ENCODE measurements at places on chromosomes 3 and 15.

- DNase-seq = no peak
These were observed 113.3 kb upstream of the MBNL1 start for GRCh38 chr3:152155246-152156020.

DNA sequence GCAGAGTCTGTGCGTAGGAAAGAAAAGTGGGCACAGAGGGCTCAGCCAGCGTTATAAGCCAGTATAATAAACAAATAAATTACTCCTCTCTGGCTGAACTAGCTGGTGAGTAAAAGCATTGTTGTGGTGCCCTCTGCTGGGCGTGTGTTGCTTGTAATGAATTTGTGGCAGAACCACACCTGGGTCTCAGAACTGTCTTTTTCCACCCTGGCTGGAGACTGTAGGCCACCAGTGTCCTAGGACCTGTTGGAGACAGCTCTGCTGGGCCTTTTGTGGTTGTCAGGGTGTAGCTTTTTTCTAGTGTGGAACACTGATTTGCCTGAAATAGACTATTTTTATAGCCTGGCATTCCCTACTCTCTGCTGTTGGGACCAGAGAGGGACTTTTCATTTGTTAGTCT, 130.5 kb upstream of the EIF1B start:
- peak; percentile 77 for DNase-seq

DNA sequence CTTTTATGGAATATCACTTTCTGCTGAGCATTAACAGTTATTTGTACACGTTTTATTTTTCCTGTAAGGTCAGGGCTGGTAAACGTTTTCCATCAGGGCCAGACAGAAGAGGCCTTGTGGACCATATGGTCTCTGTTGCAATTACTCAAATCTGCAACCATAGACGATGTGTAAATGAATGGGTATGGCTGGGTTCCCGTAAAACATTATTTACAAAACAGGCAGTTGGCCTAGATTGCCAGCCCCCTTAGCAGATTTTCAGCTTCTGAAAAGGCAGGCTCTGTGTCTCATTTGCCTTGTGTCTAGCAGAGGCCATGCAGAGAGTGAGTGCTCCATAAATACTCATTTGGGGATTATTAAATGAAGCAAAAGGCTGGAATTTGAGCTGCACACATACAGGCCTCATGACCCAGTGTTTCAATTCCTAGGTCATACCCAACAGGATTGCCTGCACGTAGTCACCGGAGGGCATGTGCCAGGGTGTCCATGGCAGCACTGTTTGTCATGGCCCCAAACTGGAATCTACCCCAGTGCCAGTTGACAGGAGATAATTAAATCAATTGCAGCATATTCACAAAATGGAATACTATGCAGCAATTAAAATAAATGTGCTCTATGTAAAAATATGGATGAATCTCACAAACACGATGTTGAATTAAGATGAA, 51.3 kb downstream of the GPD1L start:
- no peak for DNase-seq

GRCh38 chr3:185820973-185821758, 3.7 kb downstream of the IGF2BP2 start:
- DNase-seq = peak; percentile 49

DNA sequence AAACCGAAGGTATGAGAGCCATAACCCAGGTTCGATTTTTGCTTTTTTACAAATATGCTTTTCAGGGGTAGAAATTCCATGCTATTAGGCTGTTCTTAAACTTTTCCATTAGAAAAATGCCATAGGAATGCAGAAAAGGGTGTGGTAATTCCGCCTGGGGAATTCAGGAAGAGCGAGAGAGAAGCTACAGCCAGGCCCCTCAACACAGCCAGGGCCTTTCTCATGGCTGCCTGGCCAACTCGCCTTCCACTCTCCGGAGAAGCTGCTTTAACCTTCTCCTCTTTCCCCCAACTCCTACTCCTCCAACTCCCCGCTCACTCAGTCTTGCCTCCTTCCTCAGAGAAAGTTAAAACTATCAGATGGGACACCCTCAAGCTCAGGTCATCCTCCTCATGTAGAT, 9.1 kb upstream of the TICRR start:
- DNase-seq = peak; percentile 65

- no peak for DNase-seq
These were observed 124.7 kb upstream of the RBMS3 start for GRCh38 chr3:29156086-29156715.

DNA sequence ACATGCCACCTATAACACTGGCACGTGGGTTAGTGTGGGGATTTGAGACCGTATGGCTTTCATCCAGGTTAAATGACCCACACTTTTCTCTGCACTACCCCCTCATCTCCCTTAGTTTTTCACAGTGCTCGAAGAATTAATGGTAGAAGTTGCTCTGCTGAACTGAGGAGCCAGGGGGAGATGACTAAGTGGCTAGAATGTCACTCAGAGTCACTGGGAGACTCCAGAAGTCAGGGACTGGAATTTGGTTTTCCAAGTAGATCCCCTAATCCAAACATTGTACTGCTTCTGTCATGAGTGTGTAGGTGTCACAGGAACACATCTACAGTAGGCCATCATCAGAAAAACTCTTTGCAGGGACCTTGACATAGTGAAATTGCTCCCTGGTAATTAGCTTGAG, 181.0 kb upstream of the RASGRP1 start:
- no peak for DNase-seq

- no peak for DNase-seq
These were observed 11.2 kb upstream of the LIPC start for GRCh38 chr15:58420579-58421043.

GRCh38 chr3:55910543-55910942, 423.4 kb upstream of the WNT5A start:
- DNase-seq = no peak

- DNase-seq = peak; percentile 28
These were observed 33.5 kb downstream of the ABCC5 start for GRCh38 chr3:183984127-183984740.

DNA sequence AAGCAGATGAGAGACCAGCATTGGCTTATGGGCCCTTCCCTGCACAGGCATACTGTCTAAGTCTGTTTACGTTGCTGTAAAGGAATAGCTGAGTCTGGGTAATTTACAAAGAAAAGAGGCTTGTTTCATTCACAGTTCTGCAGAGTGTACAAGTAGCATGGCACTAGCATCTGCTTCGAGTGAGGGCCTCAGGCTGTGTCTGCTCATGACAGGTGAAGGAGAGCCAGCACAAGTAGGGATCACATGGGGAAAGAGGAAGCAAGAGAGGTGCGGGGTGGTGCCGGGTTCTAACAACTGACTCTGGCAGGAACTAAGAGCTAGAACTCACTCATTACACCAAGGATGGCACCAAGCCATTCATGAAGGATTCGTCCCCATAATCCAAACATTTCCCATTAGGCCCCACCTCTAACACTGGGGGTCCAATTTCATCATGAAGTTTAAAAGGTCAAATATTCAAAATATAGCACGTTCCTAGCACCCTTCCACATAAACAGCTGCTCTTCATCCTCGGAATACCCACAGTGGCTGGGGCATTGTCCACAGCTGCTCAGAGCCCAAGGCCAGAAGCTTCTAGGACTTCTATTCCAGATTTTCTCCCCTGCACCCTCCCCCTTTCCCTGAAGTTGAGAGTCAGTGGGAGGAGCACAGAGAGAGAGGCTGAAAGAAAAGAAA, 5.6 kb downstream of the RTP3 start:
- no peak for DNase-seq

- DNase-seq = no peak
These were observed 7.3 kb downstream of the B3GNT5 start for GRCh38 chr3:183260167-183260904.

GRCh38 chr3:122403489-122403888, 12.4 kb downstream of the WDR5B start:
- DNase-seq = peak; percentile 26

- DNase-seq = no peak
These were observed 42.1 kb downstream of the ISL2 start for GRCh38 chr15:76378691-76379090.

- no peak for DNase-seq
These were observed 44.5 kb downstream of the PCSK6 start for GRCh38 chr15:101444807-101445508.

DNA sequence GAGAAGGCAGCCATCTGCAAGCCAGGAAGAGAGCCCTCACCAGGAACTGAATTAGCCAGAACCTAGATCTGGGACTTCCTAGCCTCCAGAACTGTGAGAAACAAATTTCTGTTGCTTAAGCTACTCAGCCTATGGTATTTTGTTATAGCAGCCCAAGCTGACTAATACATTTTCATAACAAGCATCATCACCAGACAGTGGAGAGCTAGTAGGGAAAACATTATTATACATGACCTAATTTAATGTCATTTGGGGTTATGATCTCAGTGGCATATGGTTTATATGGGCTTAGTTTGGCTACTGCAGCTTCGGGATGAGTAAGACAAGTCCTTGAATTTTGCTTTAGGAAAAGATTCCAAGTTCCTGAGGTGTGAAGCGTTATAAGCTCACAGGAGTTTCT, 35.6 kb downstream of the LNP1 start:
- no peak for DNase-seq

GRCh38 chr3:133157716-133158115, 119.5 kb downstream of the TMEM108 start:
- DNase-seq = no peak

- DNase-seq = no peak
These were observed 4.8 kb downstream of the CX3CR1 start for GRCh38 chr3:39275052-39275451.

GRCh38 chr3:20326541-20326940, 140.5 kb upstream of the SGO1 start:
- DNase-seq = no peak

GRCh38 chr15:31840849-31841476, 189.4 kb upstream of the CHRNA7 start:
- DNase-seq = no peak

DNA sequence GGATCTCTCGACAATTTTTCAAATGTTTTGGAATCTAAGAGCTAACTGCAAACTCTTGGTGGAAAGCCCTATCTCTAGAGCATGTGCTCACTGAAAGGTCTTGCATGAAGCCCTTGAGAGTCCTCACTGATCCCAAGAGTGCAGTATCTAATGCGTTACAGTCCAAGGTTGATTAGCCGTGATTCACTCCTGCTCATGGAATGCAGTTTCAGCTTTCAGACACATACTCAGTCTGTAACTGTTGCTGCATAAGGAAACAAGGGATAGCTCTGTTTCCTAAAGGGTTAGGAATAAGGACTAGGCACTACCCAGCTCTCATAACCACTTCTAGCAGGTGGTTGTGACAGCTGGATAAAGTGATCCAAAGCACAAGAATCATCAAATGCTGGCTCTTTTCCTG, 687.4 kb upstream of the CFAP20DC start:
- DNase-seq = no peak

- no peak for DNase-seq
These were observed 230.9 kb downstream of the NSUN3 start for GRCh38 chr3:94293793-94294195.

DNA sequence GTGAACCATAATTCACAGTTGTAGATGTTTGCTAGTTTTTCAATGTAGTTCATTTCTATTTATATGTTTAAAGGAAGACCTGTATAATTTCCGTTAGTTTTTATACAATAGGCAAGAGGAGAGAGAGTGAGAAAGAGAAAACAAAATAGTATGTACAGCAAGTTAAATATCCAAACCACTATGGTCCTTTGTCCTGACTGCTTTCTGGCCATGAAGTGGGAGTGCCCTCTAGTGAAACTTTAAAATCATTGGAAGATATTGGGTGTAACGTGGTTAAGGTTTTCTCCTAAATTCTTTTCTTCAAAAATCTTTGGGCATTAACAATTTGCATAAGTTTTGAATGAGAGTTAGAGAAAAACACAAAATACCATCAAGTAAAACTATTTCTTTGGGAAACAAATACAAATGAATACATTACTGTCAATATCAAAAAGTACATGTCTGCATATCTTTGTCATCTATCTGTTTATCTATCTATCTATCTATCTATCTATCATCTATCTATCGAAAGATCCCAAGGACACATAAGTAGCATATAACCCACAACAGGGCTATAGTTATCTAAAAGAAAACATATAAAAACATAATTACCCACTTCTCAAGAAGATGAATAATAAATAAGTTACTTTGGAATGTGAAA, 534.6 kb upstream of the ATP11B start:
- no peak for DNase-seq

GRCh38 chr15:85312486-85312885, 67.9 kb upstream of the AKAP13 start:
- DNase-seq = no peak

DNA sequence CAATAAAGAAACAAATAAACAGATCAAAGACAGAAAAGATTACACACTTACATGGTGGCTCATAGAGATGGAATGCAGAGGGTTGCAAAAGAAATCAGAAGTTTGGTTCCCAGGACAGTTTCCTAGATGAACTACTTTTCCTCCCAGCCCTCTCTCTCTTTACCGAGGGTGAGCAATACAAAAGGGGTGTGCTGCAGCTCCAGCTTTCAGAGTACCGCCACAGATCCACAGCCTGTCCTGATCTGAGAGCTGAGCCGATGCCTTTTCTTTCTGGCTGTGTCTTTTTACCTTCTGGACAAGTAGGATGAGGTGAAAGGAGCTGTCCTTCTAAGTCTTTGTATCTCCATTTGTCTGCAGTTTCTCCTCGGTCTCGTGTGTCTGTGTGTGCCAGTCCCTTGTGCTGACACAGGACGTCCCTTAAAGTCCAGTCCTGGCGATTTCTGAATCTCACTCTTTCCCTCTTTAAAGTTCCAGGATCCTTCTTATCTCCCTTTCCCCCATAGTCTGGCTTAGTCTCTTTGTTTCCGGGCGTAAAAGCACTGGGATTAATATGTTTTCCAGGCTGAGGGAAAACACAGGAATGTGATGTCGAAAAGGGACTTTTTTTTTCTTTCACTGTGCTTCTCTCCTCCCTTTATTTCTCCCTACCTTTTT, 540 bp downstream of the CCDC80 start:
- DNase-seq = peak; percentile 64

DNA sequence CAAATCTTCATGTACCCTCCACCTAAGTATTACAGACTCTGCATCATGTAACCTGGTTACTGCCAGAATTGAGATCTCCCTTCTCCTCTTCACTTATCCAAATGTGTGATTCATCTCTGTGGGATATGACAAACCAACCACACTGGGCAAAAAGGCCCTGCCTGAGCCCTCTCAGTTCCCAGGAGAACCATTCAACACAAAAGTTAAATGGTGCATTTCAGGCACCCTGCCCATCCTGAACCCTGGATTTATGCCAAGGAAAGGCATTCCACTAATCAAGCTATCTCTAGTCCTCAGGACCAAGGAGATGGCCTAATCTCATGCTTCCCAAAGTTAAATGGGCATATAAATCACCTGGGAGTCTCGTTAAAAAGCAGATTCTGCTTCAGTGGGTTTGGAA, 108.5 kb downstream of the TNIK start:
- DNase-seq = peak; percentile 87
